Thymus (tissue), 14 donors: ENCODE measurements at places on chromosomes 2 and 18. TPM values are rescaled to one million over a fixed set of nuclear protein-coding genes. Genes with fewer than 3 reads are reported as not detected.

DNA sequence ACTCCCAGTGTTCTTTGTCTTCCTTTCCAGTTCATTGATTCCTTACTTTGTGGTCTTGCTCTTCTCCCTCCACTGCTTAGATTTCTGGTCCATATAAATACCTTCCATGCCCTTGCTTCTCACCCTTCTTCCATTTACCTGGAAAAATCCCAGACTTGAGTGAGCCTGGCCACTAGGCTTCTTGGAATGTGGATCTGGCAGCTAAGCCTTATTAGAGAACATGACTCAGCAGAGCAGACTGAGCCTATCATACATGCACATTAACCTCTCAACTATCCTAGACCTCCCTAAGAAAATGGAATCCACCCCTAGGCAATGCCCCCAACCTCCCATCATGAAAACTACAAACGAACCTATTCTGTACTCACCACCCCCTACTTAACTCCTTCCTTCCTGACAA, 127.7 kb downstream of the RHBDD1 start:
- H3K27ac ChIP-seq: no peak overlapping the region
- peaks cover 19% of the 10 kb centered on the region for H3K36me3 ChIP-seq
- H3K4me3 ChIP-seq: no peak overlapping the region
- DNase-seq: no peak
- no peaks in the 10 kb centered on the region for H3K4me1 ChIP-seq
- H3K27me3 ChIP-seq: no peaks in the 10 kb centered on the region

GRCh38 chr2:184174493-184175104, 423.7 kb upstream of the ZNF804A start:
- no peak overlapping the region for H3K4me3 ChIP-seq
- no peaks in the 10 kb centered on the region for H3K36me3 ChIP-seq
- no peaks in the 10 kb centered on the region for H3K27me3 ChIP-seq
- H3K4me1 ChIP-seq: no peaks in the 10 kb centered on the region

Gene UGT1A10
- polyA plus RNA-seq: 0.39 TPM

Gene ANO7
- 0.41 TPM for polyA plus RNA-seq

Gene RHOB
- 281 TPM for polyA plus RNA-seq
